ENCODE measurements at places on chromosomes 16 and 17.

- no peak for DNase-seq
Measured at GRCh38 chr16:77386831-77387814, 47.7 kb downstream of the ADAMTS18 start.

DNA sequence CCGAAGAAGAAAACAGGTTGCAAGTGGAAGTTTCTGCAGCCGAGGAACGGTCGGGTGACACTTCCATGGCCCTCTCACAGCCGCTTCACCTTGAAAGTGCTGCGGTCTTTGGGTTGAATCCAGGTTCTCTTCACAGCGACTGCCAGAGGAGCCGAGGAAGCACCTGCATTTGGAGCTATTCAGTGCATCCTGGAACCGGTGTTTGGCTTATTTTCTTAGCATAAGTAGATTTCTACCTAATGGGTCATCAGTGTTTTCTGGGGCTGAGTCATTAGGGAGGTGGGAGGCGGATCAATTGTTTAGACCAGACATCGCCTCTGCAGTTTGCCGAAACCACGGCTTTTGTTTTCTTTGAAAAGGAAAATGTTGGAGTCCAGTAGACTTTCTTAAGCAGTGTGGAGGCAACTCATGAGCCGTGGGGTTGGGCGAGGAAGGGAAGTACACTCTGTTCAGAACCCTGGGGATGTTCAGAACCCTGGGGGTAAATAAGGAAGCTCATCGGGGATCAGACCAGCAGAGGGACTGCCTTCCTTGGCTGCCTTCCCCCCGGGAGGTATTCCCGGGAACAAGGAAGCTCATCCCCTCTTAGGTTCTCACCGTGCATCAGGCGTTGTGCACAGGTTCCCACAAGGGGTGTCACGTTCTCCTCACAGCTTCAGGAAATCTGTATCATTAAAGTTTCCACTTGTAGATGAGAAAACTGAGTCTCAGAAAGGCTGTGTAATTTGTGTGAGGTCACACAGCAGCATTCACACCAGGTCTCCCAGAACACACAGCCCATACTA, 361.5 kb downstream of the SNX29 start:
- DNase-seq: no peak

GRCh38 chr16:49854188-49854795, 1.6 kb downstream of the ZNF423 start:
- no peak for DNase-seq

GRCh38 chr17:35660902-35661301, 70.5 kb upstream of the RASL10B start:
- DNase-seq: no peak

DNA sequence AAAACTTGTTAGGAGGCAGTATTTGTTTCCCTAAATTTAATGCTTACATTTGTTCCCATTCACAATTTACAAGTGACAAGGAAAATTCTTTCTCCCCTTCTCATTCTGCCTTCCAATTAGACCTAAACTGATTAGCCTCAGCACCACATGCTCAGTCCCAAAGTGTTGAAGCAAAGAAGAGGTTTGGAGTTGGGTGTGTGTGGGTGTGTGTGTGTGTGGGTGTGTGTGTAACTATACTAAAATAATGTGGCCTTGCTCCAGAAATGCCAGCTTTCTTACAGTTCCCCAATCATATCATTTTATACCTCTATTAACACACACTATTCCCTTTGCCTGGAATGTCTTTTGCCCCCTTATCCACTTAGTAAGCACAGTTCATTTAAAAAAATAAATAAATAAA, 6.9 kb upstream of the UTP6 start:
- no peak for DNase-seq

- DNase-seq: no peak
Measured at GRCh38 chr17:31524926-31525800, 133.7 kb downstream of the RAB11FIP4 start.

GRCh38 chr16:70522216-70523075, 908 bp downstream of the COG4 start:
- no peak for DNase-seq

All from NCI-H187 (cell line).